Activated naive CD8-positive, alpha-beta T cell treated with anti-CD3 and anti-CD28 coated beads for 36 hours (primary cell): ENCODE measurements at places on chromosomes 12 and 14. TPM values are rescaled to one million over a fixed set of nuclear protein-coding genes. Genes with fewer than 3 reads are reported as not detected.

DNA sequence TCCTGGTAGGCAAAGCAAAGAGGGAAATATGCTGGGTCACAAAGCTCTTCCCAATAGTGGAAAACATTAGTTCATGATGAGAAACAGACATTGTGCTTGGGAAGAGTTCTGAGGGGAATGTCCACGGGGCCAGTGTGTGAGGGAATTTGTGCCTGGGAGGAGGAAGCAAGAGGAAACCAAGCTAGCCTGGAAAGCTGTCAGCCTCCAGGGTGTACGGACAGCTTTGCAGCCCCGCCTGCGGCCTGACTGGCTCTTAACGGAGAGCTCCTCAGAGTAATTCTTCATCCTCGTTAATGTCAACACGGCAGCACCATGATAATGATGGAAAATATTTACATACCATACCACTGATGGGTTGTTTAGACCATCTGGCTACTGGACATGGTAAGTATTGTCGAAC lies 32.4 kb downstream of the PITPNM2 start:
- peaks cover 10% of the 10 kb centered on the region for H3K36me3 ChIP-seq
- H3K4me3 ChIP-seq = no peak overlapping the region
- H3K4me1 ChIP-seq = peaks cover 75% of the 10 kb centered on the region

GRCh38 chr14:100076133-100076532 lies 10.9 kb downstream of the EVL start:
- peak overlapping the region; percentile 76 for H3K4me3 ChIP-seq
- H3K27ac ChIP-seq = peak overlapping the region; percentile 94
- DNase-seq = peak; percentile 56
- H3K36me3 ChIP-seq = peaks cover 63% of the 10 kb centered on the region
- H3K27me3 ChIP-seq = no peaks in the 10 kb centered on the region
- peaks cover 90% of the 10 kb centered on the region for H3K4me1 ChIP-seq

DNA sequence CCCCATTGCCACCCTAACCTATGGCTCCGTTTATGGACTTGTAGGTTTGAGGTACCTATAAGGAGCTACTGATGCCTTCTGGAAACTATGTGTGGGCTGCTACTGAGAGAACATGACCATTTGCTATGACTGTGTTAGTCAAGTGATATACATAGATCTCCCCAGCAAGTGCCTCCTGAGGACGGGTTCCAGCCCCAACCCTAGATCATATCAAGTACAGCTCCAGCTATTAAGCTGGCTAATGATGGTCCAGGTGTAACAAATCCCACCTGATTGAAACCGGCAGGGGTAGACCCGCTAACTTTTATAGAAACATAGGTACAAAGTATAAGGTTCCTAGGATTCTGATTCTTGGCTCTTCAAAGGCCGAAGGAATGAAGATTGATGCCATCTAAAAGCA lies 23.7 kb downstream of the NINJ2 start:
- peak overlapping the region; percentile 74 for H3K27ac ChIP-seq
- no peak overlapping the region for H3K4me3 ChIP-seq
- peaks cover 2% of the 10 kb centered on the region for H3K36me3 ChIP-seq

DNA sequence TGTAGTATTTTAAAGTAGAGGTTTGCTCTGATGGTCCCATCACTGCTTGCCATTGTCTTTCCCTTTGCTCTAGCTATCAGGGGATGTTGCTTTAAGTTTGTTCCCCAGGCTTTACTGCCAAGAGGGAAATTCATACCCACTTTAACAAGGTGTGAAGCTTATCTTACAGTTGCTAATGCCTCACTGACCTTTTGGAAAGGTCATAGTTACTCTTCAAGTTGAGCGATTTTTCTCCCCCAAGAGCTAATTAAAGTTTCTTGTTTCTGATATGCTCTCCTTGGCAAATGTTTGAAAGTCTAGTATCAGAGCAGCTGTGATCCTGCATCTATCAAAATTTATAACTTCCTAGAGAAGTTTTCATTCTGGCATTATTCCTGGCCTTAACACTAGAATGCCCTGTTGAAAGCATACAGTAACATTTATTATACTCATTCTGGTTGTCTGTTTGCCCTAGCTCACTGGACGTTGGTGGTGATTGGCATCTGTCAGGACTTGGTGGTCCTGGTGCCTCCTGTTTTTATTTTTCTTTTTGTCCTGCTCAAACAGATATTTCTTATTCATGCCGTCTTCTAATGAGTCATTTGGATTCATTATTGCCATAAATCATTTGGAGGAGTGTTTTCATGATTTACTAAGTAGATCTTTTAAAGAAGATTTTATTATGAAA lies 8.1 kb downstream of the ATP2A2 start:
- DNase-seq = no peak
- no peaks in the 10 kb centered on the region for H3K27me3 ChIP-seq

- no peak overlapping the region for H3K27ac ChIP-seq
- no peaks in the 10 kb centered on the region for H3K27me3 ChIP-seq
- no peak for DNase-seq
- H3K4me3 ChIP-seq = no peak overlapping the region
- peaks cover 6% of the 10 kb centered on the region for H3K4me1 ChIP-seq
These were observed 145.2 kb upstream of the TMCC3 start for GRCh38 chr12:94795520-94795919.

DNA sequence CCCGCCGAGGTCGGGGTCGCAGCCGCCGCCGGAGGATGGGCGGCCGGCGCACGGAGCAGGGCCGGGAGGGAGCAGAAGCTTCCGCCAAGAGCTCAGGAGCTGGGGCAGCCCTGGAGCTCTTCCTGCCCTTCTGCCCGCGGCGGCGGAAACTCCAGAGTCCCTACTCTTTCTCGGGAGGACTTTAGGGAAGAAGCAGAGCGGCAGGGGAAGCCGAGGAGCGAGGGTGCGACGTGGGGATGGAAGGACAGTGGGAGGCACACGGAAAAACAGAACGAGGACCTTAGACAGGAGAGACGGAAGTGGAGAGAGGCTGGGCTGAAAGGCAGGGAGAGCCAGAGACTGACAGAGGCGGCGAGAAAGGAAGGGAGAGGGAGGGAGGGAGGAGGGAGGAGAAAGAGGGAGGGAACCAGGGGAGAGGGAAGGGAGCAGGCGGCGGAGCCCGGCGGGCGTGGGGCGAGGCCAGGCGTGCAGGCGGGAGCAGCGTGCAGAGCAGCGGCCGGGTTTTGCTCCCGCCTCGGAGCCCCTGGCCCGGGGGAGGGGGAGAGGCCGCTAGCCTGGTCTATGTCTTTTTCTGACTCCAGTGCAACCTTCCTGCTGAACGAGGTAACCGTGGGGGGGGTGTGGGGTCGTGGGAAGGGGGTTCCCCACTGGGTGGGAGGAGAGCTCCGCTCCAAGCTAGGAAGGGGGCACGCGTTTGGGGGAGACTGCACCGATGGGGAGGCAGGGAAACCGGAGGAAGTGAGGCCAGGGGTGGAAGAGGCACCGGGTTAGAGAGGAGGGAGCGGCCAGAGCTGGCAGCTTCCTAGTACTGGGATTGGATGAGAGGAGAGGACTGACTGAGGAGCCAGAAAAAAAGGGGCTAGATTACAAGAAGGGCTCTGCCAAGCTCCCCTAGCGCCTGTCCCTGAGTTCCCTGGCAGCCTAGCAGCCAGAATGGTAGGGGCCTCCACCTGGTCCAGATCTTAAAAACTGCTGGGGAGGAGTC lies 2.9 kb upstream of the CACNB3 start:
- peak overlapping the region; percentile 86 for H3K4me3 ChIP-seq
- peak overlapping the region; percentile 78 for H3K27ac ChIP-seq
- no peaks in the 10 kb centered on the region for H3K36me3 ChIP-seq
- H3K4me1 ChIP-seq = peaks cover 26% of the 10 kb centered on the region
- H3K27me3 ChIP-seq = peaks cover 26% of the 10 kb centered on the region

GRCh38 chr12:121561009-121561395 lies 19.8 kb downstream of the KDM2B start:
- no peaks in the 10 kb centered on the region for H3K36me3 ChIP-seq
- H3K27ac ChIP-seq = no peak overlapping the region
- no peaks in the 10 kb centered on the region for H3K27me3 ChIP-seq

DNA sequence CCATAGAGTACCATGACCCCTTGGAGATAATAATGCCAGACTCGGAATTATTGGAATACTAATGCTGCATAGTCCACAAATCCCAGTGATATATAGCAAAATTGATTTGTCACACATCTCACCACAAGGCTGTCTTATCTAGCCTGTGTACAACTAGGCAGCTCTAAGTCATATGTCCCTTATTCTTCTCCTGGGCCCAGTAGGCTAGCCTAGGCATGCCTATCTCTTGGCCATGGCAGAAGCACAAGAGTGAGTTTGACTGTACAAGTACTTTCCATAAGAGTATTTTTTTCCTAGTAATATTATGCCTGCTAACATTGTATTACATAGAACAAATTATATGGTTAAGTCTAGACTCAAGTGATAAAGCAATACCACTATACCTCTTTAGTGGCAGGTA lies 1122.1 kb upstream of the SEL1L start:
- H3K4me3 ChIP-seq = no peak overlapping the region
- no peak overlapping the region for H3K27ac ChIP-seq

GRCh38 chr14:102571043-102571442 lies 21.4 kb upstream of the RCOR1 start:
- H3K27ac ChIP-seq = no peak overlapping the region
- no peak overlapping the region for H3K4me3 ChIP-seq
- peaks cover 18% of the 10 kb centered on the region for H3K4me1 ChIP-seq
- H3K27me3 ChIP-seq = no peaks in the 10 kb centered on the region

GRCh38 chr12:130086797-130087196 lies 75.5 kb upstream of the FZD10 start:
- peaks cover 22% of the 10 kb centered on the region for H3K4me1 ChIP-seq
- peaks cover under 1% of the 10 kb centered on the region for H3K27me3 ChIP-seq
- H3K27ac ChIP-seq = no peak overlapping the region
- no peaks in the 10 kb centered on the region for H3K36me3 ChIP-seq
- H3K4me3 ChIP-seq = no peak overlapping the region

GRCh38 chr14:89485264-89485663 lies 68.2 kb upstream of the FOXN3 start:
- H3K27me3 ChIP-seq = no peaks in the 10 kb centered on the region
- no peak overlapping the region for H3K4me3 ChIP-seq
- H3K36me3 ChIP-seq = peaks cover 25% of the 10 kb centered on the region
- no peak for DNase-seq
- peaks cover 10% of the 10 kb centered on the region for H3K4me1 ChIP-seq

GRCh38 chr12:75831402-75831801 lies 200.2 kb downstream of the PHLDA1 start:
- H3K4me3 ChIP-seq = no peak overlapping the region
- peaks cover 26% of the 10 kb centered on the region for H3K27me3 ChIP-seq
- H3K4me1 ChIP-seq = no peaks in the 10 kb centered on the region

DNA sequence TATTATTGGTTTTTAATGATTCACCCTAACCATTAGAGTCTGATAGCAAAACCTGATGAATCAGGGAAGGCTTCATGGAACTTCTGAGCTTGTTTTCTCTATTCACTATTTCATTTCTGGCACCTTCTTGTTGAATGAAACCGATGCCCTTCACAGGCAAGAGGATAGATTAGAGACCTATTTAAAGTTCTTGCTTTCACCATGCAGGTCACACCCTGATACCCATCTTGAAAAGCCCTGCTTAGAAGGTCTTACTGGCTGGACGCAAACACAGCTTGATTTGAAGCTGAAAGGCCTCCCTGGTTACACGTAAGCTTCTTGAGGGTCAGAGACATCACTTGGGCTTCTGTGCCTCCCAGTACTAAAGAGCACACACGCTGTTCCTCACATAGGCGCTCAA lies 29.2 kb downstream of the TMEM229B start:
- H3K36me3 ChIP-seq = no peaks in the 10 kb centered on the region
- H3K27me3 ChIP-seq = no peaks in the 10 kb centered on the region
- H3K4me1 ChIP-seq = peaks cover 6% of the 10 kb centered on the region
- no peak overlapping the region for H3K4me3 ChIP-seq
- H3K27ac ChIP-seq = no peak overlapping the region

- no peak overlapping the region for H3K4me3 ChIP-seq
- peaks cover 21% of the 10 kb centered on the region for H3K36me3 ChIP-seq
- H3K27ac ChIP-seq = no peak overlapping the region
- peaks cover 11% of the 10 kb centered on the region for H3K4me1 ChIP-seq
- peak; percentile 14 for DNase-seq
These were observed 11.0 kb upstream of the CELA1 start for GRCh38 chr12:51357374-51358047.

- H3K27ac ChIP-seq = no peak overlapping the region
- peaks cover 3% of the 10 kb centered on the region for H3K4me1 ChIP-seq
- H3K36me3 ChIP-seq = no peaks in the 10 kb centered on the region
- DNase-seq = no peak
- no peak overlapping the region for H3K4me3 ChIP-seq
- peaks cover 18% of the 10 kb centered on the region for H3K27me3 ChIP-seq
These were observed 262.4 kb upstream of the HMGA2 start for GRCh38 chr12:65561798-65562382.

DNA sequence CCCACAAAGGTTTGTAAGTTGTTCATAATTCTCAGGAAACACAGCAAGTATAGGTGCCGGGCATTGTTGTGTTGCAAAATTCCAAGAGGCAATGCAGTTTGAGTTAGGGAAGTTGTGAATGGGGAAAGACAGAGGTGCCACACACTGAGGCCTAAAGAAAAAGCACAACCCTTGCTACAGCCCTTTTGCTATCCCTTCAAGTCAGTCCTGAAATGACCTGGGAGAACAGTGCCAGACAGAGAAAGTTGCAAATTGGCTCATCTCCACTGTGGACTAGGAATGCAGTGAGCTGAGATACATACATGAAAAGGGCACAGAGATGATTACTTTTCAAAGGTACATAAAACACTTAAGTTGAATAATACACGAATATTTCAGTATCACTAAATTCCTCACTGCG lies 213.3 kb upstream of the TMTC1 start:
- H3K36me3 ChIP-seq = no peaks in the 10 kb centered on the region
- H3K4me1 ChIP-seq = no peaks in the 10 kb centered on the region
- no peak for DNase-seq
- H3K27ac ChIP-seq = no peak overlapping the region
- no peak overlapping the region for H3K4me3 ChIP-seq
- peaks cover 8% of the 10 kb centered on the region for H3K27me3 ChIP-seq

DNA sequence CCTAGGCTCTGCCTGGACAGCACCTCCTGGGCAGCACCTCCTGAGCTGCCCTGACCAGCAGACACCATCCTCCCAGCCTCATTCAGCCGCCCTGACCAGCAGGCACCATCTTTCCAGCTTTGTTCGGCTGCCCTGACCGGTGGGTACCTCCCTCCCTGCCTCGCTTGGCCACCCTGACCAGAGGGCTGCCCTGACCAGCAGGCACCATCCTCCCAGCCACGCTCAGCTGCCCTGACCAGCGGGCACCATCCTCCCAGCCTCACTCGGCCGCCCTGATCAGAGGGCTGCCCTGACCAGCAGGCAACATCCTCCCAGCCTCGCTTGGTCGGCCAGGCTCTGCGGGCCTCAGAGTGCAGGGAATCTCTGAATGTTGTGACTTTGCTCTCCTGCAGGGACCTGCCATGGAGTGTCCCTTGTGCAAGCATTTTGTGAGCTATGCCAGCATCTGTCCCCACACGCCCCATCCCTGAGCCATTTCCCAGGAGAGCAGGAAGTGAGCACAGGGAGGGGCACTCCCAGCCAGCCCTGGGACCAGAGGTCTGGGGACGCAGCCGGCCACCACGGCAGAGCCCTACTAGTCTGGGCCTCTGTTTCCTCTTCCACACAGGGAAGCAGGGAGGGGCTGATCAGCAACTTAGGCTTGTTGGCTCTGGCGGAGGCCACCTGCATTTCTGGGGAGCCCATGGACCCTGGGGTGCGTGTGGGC lies 265.5 kb downstream of the SEC23A start:
- H3K27me3 ChIP-seq = peaks cover 3% of the 10 kb centered on the region
- H3K27ac ChIP-seq = no peak overlapping the region
- H3K4me1 ChIP-seq = no peaks in the 10 kb centered on the region

KRT3 gene
- not detected for total RNA-seq

COCH gene
- 6.4 TPM for total RNA-seq

SPX gene
- total RNA-seq = 0.31 TPM

TPH2 gene
- total RNA-seq = not detected

SYNDIG1L gene
- total RNA-seq = not detected

OR2AP1 gene
- total RNA-seq = not detected

GUCY2C gene
- not detected for total RNA-seq

ACIN1 gene
- total RNA-seq = 160 TPM

GLI1 gene
- 0.62 TPM for total RNA-seq

TDRD9 gene
- 0.54 TPM for total RNA-seq

FGF6 gene
- not detected for total RNA-seq

GPR132 gene
- total RNA-seq = 24.1 TPM
